ENCODE measurements at places on chromosomes 11 and 22. TPM values are rescaled to one million over a fixed set of nuclear protein-coding genes. Genes with fewer than 3 reads are reported as not detected.
A peak's percentile ranks its signal among the peaks of the same experiment; 100 is the strongest.

DKK3 gene
- total RNA-seq: 16.5 TPM

KRTAP5-2 gene
- total RNA-seq: not detected

EHF gene
- total RNA-seq: not detected

TRAPPC4 gene
- total RNA-seq: 43.2 TPM

ALKBH3 gene
- 28.9 TPM for total RNA-seq

TPBGL gene
- 0.48 TPM for total RNA-seq

RFPL3 gene
- total RNA-seq: not detected

BIRC3 gene
- 30.2 TPM for total RNA-seq

DNA sequence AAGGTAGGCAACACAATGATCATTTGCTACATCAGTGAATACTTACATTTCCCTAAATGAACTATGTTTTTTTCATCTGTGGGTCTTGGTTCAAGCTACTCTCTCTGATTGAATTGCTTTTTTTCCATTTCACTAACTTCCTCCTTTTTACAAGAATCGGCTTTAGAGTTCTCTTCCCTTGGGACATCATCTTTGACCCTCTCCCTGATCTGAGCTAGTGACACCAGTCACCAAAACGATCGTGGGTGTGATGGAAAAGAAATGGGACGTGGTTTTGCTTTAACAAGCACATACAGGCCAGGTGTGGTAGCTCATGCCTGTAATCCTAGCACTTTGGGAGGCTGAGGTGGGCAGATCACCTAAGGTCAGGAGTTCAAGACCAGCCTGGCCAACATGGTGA lies 129.9 kb downstream of the WT1 start:
- no peak for DNase-seq

DNA sequence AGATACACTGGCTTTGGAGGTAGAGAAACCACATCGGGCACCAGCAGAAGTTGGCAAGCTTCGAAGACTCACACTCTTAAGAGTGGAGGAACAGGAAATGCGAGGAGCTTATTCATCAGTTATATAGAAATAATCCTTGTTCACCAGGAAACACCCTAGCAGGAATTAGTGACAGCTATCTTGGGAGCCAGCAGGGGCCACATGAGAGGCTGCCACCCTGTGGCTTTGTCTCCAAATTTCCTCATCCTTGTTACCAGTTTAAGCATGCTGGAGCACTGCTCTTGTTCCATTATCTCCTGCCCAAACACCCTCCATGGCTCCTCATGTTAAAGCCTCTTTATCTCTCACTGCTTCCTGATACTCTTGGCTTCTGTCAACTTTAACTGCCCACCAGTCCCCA lies 131.0 kb downstream of the PLEKHA7 start:
- DNase-seq: no peak

DNA sequence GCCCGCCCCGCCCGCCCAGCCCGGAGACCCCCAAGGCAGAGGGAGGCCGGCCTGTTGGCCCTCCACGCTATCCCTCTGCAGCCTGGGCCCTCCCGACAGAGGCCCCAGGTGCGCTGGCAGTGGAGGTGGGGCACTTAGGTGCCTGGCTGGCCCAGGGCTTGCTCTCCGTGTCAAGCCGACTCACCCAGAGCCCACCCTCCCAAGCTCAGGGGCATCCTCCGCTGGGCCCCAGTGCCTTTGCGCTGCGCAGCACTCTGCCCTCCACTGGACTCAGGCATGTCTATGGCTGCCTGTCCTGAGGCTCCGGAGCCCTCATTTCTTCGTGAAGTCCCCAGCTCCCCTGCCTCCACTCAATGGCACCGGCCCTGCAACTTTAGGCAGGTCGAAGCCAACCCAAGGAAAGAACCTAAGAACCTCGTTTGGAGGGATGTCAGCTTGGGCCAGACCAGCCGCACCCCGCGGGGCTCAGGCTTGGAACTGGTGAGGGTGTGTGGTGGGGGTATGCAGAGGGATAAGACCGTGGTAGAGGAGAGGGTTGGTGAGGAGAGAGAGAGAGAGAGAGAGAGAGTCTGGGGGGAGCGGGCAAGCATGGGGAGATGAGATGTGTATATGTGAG lies 6.1 kb downstream of the SMIM45 start:
- DNase-seq: no peak

DNA sequence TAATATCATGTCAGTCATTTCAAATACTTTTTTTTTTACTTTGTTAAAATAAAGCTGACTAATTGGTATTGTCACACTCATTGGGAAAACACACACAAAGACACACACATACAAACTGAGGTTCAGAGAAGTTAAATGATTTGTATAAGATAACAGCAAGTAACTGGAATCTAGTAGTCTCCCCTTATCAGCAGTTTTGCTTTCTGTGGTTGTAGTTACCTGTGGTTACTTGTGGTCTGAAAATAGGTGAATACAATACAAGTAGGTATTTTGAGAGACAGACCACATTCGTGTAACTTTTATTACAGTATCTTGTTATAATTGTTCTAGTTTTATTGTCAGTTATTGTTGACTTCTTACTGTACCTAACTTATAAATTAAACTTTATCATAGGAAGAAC lies 610.9 kb downstream of the CNTN5 start:
- DNase-seq: no peak

GRCh38 chr11:18785411-18785810 lies 6.2 kb downstream of the PTPN5 start:
- DNase-seq: no peak

DNA sequence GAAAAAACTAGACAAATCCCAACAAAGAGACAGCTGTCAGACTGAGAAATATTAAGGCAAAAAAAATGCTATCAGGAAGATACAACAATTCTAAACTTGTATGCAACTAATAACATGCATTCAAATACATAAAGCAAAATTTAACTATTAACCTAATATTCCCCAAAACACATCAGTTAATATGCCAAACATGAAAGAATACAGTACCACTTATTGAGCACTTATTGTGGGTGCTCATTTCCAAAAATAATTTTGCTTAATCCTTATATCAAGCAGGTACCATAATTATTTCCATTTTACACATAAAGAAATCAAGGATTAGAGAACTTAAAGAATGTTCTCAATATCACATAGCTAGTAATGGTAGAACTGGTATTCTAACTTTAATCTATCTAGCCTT lies 67.7 kb upstream of the HMGXB4 start:
- DNase-seq: no peak

- no peak for DNase-seq
Observed at GRCh38 chr22:17152971-17153370, 6.1 kb downstream of the HDHD5 start.

DNA sequence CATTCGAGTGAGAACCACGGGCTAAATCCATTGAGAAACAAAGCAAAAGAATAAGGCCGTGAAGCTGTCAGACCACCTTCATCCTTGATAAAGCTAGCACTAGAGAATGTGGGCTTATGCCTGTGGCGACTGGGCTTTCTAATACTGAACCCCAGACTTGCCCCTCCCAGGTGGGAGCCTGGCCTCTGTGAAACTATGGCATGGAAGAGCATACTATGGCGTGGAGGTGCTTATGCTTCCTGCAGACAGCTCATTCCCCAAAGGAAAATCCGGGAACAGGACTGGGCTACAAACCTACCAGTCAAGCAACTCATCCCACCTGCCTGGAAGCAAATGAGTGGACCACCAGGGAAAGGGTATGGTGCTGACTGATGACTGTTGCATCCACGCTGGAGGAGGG lies 92.4 kb downstream of the ZC3H12C start:
- no peak for DNase-seq

- DNase-seq: no peak
Observed at GRCh38 chr22:35392357-35392756, 7.6 kb upstream of the MCM5 start.

DNA sequence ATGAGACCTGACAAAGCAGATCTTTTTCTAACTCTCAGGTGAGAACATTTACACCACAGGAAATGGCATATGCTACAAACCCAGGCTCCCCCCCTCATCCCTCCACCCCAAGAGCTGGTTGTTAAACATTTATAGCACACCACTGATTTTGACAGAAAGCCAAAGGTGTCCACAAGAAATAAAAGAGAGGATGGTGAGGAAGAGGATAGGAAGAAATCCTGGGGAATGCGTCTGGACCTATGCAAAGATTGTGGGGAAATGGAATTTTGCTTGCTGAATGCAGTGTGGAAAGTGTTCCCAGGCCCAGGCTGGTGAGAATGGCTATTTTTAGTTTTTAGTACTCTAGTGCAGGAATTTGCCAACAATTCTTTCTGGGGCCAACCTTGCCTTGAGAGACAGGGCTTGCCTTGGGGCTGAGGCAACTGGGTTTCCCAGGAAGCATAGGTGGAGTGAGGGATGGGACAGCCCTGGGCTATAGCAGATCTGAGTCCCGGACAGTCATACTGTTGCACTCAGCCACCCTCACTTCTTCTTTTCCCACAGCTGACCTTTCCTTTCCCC lies 163.9 kb downstream of the ADAMTS15 start:
- no peak for DNase-seq

GRCh38 chr11:112663947-112664634 lies 297.1 kb upstream of the NCAM1 start:
- DNase-seq: no peak

GRCh38 chr22:48340727-48341709 lies 1486.7 kb downstream of the BRD1 start:
- DNase-seq: no peak

DNA sequence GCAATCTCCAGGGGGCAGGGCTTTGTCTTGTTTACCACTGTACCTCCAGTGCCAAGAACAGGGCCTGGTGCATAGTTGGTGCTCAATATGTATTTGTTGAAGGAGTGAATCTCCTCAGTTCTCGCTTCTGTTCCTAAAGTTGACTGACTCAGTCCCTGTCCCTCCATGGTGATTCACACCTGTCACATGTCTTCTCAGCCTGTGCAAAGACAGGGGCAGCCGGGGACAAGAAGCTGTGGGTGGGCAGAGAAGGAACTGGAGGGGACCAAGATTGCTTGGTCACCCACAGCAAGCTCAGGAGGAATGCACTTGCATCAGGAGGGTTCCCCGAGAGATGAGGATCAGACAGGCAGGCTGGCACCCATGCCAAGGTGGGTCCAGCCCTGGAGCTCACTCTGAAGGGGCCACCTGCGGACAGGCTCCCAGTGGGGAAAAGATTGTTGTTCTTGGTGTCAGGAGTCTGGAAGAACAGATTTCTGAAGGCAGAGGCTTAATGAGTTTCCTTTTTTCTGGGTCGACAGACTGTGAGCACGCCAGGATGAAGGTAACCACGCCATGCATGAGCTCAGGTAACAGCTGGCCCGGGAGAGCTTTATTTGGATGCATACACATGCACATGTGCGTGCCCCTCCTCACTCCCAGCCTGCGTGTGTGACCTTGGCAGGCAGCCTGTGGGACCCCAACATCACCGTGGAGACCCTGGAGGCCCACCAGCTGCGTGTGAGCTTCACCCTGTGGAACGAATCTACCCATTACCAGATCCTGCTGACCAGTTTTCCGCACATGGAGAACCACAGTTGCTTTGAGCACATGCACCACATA lies 16.9 kb downstream of the IL17RA start:
- no peak for DNase-seq

GRCh38 chr11:131692151-131692550 lies 321.7 kb downstream of the NTM start:
- no peak for DNase-seq

DNA sequence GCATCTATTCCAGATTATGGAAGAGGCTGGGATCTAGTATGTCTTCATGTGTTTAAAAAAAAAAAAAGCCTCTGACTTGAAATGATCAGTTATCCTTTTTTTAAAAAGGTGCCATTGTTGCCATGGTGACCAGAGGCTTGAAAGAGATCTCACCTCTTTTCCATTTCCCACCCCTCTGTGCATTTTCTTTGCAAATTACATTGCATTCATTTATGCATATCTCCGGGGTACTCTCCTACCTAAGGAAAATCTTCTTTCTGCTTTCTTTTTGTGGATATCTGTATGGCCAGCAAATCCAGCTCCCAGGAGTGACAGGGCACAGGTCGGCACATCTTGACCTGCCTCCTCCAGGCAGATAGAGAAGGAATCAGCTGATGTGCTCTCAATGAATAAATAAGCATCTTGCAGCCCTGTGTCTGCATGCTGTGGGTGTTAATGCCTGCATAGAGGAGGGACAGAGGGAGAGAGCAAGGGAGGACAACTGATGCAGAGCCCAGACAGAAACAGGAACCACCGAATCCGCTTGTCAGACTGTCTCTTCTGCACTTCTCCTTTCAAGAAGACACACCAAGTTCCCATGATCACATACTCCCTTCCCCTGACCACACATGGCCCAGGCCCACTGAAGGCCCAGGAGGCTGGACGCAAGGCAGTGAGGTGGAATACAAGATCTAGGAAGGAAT lies 50.9 kb downstream of the CWC15 start:
- no peak for DNase-seq

- DNase-seq: peak; percentile 36
Observed at GRCh38 chr22:36409911-36410756, 22.4 kb upstream of the MYH9 start.

DNA sequence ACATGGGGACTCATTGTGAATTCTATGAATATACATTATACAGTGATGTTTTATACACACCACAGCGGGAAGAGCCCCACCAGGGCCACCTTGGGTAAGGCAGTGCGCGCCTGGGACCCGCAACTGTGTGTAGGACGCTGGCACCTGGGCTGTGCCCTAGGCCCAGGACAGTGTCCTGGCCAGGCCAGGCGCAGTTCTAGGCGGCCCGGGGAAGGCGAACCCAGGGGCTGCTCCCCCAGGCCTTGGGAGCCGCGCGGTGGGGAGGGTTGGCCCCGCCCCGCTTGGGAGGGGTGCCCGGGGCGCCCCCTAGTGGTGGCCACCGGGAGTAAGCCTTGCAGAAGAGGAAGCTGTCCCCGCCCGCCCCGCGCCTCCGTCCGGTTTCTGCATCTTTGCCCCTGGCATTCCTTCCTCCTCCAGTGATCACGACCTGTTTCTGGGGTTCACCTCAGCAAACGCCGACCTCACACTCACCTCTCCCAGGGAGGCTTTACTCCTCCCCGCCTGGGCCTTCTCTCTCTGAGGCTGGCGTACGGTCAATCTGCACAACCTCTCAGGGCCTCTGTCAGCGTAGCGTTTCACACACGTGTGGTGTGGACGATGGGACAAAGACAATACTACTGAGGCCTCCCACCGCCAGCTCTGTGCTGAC lies 9.5 kb upstream of the EHD1 start:
- DNase-seq: no peak

DNA sequence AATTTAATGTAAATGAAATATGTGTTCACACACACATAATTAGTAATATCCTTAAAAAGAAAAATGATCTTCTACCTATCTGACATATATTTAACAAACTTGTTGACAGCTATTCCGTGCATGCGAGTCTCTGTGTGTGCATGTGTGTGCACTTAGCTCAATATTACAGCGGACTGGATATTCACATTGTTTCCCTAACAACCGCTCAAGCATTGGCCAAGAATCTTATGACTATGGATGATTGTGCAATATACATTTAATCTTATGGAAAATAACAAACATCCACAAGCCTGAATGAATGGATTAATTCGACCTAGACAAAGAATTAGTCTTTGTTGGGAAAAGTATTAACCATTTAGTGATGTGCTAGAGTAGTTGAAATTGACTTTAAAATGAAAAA lies 1078.6 kb downstream of the LRRC4C start:
- no peak for DNase-seq

DNA sequence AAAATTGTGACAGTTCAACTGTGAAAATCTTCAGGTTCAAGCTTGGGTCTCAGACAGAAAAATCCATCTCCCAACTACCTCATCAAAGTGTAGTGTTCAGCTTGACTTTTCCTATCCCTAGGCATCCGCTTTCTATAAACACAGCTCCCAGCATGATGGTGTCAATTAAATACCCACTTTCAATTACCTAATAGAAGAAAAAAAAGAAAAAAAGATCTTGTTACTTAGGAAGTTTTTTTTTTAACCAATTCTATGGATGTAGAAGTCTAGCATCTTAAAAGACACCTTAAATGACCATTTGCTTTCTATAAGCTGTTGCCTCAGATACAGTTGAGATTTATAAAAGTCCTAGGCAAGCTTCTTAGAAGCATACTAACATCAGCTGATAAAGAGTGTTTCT lies 244.1 kb upstream of the MTNR1B start:
- DNase-seq: no peak
